ENCODE measurements at places on chromosomes 7 and 10. TPM values are rescaled to one million over a fixed set of nuclear protein-coding genes. Genes with fewer than 3 reads are reported as not detected.

ASZ1 gene
- total RNA-seq: not detected

HOXA3 gene
- 1.2 TPM for total RNA-seq

MET gene
- 128 TPM for total RNA-seq

ABCA13 gene
- 1.1 TPM for total RNA-seq

BTBD16 gene
- not detected for total RNA-seq

VGF gene
- total RNA-seq: 249 TPM
